T-helper 1 cell (primary cell): ENCODE measurements at places on chromosomes 2 and 18.

DNA sequence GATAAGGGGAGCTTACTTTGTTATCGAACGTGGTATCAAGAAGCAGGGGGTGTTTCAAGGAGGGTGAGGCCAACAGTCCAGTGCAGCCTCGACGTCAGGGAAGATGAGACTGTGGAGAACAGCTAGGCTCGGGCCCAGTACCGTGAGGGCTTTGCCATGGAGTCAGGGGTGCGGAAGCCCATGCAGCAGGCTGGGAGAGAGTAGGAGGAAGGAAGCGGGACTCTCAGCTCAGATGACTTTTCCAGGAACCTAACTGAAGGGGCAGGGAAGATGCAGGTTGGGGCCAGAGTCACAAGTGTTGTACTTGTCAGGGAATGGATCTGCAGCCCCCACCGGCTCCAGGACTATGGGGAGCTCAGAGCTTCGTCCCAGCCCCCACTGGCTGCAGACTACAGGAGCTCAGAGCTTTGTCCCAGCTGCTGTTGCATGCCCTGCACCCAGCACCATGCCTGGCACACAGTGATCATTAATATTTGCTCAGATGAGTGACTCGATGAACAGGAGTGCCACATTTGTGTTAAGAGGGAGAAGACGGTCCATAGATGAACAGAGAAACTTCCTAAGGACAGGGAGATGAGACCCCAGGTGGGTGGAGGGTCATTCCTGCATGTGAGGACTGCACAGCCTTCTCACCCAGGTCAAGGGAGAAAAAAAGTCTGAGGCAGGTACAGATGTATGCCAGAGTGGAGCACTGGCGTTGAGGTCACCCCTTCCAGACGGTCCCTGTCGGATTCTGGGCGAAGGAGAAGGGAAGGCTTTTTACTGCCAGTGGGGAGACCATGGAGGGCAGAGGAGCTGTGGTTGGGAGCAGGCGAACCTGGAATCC, 36.4 kb downstream of the PTGR3 start:
- DNase-seq = no peak

GRCh38 chr18:950882-951495, 46.3 kb downstream of the ADCYAP1 start:
- DNase-seq = no peak

DNA sequence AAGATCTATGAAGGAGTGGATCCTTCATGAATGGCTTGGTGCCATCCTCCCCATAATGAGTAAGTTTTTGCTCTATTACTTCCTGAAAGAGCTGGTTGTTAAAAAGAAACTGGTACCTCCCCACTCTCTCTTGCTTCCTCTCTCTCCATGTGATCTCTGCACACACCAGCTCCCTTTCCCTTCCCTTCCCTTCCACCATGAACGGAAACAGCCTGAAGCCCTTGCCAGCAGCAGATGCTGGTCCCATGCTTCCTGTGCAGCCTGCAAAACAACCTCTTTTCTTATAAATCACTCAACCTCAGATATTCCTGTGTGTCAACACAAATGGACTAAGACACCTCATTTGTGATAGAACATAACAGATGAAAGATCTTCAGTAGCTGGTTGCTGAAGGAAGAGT, 303.5 kb upstream of the ACVR2A start:
- DNase-seq = no peak

GRCh38 chr18:48460929-48461583, 51.9 kb upstream of the ZBTB7C start:
- no peak for DNase-seq

- DNase-seq = no peak
Measured at GRCh38 chr2:74148457-74149246, 940 bp upstream of the BOLA3 start.

- no peak for DNase-seq
Measured at GRCh38 chr2:74858281-74858680, 24.4 kb downstream of the HK2 start.

- no peak for DNase-seq
Measured at GRCh38 chr2:63055226-63056106, 4.8 kb downstream of the OTX1 start.

DNA sequence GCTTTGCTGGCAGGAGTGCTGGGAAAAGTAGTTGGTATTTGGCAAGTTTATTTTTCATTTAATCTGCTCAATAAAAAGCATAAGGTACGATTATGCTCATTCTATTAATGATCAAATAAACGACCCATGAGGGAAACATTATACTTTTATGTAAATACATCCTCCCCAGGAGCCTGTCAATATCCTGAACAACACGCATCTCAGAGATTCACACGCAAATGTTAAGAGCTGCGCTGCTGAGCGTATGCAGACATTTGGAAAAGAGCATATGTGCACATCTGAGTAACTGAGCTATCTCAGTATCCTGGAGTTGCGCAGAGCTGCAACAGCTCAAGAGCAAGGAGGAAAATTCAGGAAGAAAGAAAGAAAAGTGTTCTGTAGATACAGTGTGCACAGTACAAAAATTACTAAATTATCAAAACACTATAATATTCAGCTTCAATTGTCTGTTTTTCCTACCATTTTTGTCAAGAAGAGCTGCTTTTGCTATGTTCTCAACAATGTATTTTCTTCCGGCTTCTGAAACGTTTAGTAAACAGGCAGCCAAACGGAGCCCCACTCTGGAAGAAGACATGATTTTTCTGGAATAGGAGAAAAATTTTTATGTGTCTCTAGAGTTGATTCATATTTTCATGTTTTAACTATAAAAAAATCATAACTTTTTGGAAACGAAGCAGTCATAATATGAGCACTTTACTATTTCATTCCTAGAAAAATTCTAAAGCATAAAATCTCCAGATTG, 2.4 kb downstream of the FTCDNL1 start:
- DNase-seq = no peak

DNA sequence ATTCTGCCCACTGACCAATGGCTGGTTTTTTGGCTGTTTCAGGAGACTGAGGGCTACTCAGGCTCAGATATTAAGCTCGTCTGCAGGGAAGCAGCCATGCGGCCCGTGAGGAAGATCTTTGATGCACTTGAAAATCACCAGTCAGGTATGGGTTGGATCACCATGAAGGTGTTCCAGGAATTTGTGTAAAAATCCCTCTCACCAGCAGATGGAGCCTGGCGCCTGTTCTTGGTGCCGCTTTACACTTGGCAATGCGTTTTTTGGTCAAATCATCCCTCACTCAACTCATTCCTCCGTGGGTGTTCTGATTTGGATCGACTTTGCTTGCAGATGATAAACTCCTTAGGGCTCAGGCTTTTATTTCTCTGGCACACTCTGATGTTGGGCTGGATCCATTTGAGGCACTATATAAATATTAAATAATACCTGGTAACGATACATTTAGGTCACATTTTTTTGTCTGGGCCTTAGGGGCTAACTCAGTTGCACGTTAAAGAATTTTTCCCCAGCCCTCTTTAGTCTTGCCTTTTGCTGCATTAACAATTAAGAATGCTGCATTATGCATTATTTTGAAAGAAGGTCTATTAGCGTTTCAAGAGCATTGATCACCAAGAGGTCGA, 50.0 kb downstream of the HDHD2 start:
- peak; percentile 38 for DNase-seq

- no peak for DNase-seq
Measured at GRCh38 chr18:41391616-41392595, 563.1 kb upstream of the PIK3C3 start.

GRCh38 chr2:229297247-229297646, 26.2 kb upstream of the PID1 start:
- no peak for DNase-seq

DNA sequence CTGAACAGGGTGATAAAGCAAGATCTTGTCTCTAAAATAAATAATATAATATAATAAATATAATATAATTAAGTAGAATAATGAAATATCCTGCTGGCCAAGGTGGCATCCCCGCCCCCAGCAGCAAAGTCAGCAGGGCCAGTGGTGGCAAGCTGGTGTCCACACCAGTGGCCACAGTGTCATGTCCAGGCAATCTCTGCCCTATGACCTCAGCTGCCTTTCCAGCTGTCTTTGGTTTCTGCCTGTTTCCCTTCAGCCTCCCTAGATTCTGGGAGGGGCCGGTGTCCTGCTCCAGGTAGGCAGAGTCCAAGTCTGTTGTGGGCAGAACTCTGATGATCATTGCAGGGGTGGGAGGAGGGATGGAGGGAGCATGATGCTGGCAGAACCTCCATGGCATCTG, 16.2 kb upstream of the STEAP3 start:
- DNase-seq = no peak

- DNase-seq = no peak
Measured at GRCh38 chr18:3604235-3604497, 154.2 kb downstream of the TGIF1 start.

- no peak for DNase-seq
Measured at GRCh38 chr2:37357530-37357929, 13.1 kb downstream of the QPCT start.

DNA sequence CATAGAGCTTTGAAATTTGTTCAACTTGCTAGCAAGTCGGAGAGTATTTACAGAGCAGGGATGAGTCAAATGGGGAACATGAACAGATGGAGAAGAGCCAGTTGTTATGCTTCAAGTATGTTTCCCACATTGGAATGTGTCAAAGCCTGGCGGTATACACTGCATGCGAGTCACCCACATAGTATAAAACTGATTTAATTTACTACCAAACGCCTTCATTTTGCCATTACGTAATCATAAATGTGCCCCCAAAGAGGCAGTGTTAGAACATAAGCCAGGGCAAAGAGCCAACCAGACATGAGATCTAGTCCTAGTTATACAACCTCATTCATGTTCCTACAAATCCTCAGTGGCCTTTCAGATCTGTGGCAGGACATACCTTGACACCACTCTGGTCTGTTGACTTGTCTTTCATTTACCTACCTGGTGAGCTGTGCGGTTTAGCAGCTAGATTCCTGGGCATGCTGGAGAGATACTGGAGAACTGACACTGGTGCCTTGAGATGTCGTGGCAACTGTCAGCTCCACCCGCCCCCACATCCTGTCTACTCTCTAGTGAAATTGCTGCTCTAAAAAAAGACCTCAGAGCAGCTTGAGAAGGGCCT, 21.7 kb upstream of the NRP2 start:
- DNase-seq = peak; percentile 1
